ENCODE measurements at places on chromosomes 1 and 21.

- DNase-seq, result no peak
These were observed 30.6 kb downstream of the ZC3H11B start for GRCh38 chr1:219582296-219582695.

GRCh38 chr1:207077470-207078377 lies 10.9 kb upstream of the C4BPB start:
- DNase-seq, result peak; percentile 47

DNA sequence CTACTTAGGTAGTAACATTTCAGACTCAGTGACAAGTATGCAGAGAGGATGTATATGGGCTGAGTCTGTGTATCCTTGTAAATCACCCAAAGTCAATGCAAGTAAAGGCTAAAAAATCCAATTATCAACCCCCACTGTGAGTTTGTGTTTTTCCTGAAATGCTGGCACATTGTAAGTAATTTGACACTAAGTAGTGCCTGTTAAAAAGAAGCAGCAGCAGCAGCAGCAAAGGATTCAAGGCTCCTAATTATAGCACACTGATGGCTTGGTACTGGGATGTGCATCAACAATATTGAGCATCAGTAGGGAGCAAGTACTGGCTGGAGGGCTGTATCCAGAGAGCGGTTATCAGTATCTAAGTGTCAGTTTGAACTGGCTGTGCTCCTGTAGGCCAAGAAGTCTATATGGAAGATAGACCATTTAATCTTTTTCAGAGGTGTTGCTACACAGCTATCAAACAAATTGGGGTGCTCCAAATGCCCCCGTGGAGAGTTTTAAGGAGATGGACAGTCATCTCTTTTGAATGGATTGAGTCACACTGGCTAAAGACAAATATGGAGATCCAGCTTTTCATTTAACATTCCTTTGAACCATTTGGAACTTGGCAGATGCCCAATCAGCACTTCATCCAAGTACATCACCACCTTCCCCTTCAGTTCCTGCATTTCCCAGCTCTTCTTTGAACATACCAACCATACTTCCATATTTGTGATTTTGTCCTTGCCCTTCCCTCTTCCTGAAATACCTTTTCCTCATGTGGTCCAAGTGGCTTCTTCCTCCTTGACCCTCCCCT lies 241.2 kb upstream of the ST6GALNAC5 start:
- DNase-seq, result no peak

GRCh38 chr1:15531003-15531402 lies 4.4 kb downstream of the DNAJC16 start:
- DNase-seq, result no peak

DNA sequence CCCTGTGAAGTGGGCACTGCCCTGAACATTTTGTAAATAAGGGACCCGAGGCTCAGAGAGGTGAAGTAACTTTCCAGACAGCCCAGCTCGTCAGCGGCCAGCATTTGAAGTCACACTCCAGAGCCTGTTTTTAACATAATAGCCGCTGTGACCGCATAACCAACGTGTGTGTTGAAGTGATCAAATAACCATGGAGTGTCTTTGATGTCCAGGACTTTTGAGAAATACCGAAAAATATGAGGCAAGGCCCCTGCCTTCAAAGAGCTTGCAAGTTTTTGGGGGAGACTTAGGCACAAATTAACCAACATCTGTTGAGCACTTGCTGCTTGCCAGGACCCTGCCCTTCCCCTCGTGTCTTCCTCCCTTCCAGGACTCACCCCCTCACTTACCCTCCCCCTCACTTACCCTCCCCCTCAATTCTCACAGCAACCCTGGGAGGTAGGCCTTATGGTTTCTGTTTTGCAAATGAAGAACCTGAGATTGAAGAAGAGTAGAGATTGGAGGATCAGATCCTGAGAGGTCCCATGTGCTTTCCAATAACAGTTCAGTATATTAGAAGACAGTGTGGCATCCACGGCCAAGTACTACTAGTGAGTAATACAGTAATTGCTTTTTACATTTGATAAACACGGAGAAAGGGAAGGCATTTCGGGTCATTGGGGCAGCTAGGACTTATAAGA lies 1.3 kb upstream of the SLC16A1 start:
- DNase-seq, result peak; percentile 45
